ENCODE measurements at places on chromosomes 1 and 21.

- no peak for DNase-seq
Measured at GRCh38 chr1:68015971-68016370, 34.5 kb downstream of the DIRAS3 start.

- DNase-seq, result no peak
Measured at GRCh38 chr1:206464456-206464964, 5.8 kb upstream of the IKBKE start.

- no peak for DNase-seq
Measured at GRCh38 chr1:44251989-44252671, 38.9 kb downstream of the DMAP1 start.

DNA sequence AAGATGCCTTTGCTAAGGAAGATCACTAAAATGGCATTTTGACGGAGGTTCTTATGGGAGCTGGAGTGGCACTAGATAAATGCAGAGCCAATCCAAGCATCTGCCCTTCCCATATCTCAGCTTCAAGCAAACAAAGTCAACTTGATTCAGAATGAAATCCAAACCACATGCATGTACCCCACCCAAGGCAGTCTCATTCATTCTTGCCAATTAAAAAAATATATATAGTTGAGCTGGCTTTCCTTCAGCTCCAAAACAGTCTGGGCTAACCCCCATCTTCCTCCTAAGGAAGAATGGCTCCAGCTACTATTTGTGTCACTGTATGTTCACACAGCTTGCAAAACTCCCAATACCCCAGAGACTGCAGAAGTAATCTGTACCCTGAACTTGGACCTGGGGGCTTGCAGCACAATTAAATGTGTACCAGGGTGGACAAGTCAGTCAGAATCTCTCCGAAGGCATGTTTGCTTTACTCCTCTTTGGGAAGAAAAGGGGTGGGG, 35.4 kb downstream of the GPR3 start:
- no peak for DNase-seq

DNA sequence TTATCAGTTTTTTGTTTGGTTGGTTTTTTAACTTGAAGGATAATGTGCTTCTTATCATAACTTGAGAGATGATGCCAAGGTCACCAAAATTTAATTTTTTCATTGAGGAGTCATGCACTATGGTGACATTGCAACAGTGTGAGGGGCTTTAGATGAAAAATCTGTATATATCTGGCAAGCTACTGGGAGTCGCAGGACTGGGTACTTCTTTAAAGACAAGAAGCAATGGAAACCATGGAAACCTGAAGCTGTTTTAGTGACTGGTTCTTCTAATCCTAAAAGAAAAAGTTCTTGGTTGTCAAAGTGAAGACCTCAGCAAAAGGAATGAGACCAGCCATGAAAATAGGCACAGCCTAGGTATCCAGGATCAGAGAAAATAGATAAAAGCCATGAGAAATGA, 31.1 kb downstream of the ZC3H11B start:
- DNase-seq, result no peak

DNA sequence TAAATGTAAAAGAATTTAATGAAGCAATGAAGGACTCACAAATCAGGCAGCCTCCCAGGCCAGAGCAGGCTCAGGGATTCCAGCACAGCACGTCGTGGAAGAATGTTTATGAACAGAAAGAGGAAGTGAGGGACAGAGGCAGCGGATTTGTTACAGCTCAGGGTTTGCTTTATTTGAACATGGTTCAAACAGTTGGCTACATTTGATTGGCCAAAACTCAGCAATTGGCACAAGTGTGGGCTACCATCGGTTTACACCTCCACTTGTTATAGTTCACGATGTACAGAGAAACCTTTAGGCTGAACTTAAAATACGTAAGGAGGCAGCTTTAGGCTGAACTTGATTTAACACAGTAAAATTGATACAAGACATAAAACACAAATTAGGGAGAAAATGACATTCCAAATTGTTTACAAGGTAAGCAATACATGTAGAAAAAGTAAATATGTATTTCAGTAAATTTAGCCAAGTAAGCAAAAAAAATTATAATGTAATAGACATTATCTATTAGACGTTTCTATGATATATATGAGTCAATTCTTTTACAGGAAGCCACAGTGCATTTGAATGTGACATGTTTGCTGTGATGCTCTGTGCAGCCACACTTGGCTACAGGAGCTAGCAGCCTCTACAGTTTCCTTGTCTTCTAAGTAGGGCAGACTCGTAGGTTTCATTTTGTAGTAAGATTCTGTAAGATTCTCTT, 126.5 kb downstream of the ADSS2 start:
- DNase-seq, result no peak

GRCh38 chr1:30034627-30035521, 688.5 kb downstream of the MATN1 start:
- DNase-seq, result no peak

GRCh38 chr1:247286134-247286670, 30.3 kb downstream of the VN1R5 start:
- DNase-seq, result no peak

GRCh38 chr1:9235096-9235459, 504 bp downstream of the H6PD start:
- DNase-seq, result no peak

DNA sequence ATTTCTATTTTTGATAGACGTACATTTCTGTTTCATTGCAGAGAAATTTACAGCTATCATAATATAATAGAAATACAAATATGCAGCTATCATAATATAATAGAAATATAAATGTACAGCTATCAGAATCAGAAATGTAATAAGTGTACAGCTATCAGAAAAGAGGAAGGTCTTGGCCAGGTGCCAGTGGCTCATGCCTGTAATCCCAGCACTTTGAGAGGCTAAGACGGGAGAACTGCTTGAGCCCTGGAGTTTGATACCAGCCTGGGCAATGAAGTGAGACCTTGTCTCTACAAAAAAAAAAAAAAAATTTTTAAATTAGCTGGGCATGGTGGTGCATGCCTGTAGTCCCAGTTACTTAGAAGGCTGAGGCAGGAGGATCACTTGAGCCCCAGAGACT, 37.9 kb downstream of the PIGM start:
- DNase-seq, result no peak

GRCh38 chr1:208587110-208587509, 342.9 kb upstream of the PLXNA2 start:
- DNase-seq, result no peak

DNA sequence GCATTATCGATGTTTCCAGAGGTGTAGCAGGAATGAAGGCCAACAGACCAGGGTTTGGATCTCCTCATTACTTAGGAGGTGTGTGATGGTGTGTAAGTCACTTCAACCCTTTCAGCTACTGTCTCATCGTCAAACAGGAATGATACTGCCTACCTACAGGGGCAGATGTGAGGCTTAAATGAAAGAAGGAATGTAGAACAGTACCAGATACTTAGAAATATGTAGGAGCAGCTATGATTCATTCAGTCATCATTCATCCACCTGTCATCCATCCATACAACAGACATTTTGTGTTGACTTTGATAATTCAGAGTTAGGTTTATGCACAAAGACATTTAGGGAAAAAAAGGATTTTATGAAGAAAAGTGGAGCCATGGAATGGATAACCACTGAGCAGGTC, 486.9 kb upstream of the DAB1 start:
- no peak for DNase-seq

DNA sequence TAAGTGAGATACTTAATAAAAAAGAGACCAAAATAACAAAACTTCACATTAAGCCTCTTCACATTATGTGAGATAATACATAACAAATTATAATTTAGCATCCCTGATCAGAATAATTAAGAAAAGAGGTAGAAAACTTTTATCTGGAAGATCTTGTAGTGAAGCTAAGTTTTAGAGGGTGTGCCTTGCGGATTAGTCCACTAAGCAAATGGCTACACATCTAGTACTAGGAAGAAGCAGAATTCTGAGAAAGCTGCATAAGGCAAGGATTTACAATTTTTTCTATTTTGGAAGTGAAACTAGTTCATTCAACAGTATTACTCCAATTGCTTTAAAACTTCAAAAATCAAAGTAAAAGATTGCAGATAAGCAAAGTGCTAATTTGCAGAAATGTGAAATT, 3.5 kb downstream of the YOD1 start:
- DNase-seq, result no peak

DNA sequence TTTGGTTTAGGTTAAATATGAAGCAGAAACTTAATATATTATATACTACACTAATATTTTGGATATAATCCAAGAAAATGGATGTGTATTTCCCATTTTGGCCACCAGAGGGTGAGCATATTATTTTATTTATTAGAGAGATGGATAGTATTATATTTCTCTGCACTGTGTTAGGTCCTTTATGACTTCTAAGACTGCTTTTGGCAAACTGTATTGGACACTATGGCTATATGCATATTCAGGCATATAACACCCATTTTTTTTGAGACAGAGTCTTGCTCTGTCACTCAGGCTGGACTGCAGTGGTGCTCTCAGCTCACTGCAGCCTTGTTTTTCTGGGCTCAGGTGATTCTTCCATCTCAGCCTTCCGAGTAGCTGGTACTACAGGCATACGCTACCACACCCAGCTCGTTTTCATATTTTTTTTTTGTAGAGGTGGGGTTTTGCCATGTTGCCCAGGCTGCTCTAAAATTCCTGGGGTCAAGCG, 17.8 kb upstream of the PGM1 start:
- no peak for DNase-seq

DNA sequence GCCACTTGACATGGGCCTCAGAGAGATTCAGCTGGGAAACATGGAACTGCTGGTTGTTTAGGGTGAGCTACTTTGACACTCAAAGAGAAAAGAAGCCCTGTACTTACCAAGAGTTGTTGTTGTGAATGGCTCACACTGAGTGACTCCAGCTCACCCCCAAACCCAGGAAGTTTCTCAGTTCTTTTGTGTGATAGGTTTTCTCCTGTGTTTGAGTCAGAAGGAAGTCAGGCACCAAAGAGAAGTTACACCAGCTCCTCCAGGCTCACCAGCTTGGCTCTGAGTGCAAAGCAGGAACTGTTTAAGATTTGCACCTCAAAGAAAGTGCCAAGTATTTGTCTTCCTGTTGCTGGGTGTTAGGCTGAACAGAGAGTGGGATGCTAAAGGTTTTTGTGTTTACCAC, 111.2 kb upstream of the PROX1 start:
- DNase-seq, result no peak

DNA sequence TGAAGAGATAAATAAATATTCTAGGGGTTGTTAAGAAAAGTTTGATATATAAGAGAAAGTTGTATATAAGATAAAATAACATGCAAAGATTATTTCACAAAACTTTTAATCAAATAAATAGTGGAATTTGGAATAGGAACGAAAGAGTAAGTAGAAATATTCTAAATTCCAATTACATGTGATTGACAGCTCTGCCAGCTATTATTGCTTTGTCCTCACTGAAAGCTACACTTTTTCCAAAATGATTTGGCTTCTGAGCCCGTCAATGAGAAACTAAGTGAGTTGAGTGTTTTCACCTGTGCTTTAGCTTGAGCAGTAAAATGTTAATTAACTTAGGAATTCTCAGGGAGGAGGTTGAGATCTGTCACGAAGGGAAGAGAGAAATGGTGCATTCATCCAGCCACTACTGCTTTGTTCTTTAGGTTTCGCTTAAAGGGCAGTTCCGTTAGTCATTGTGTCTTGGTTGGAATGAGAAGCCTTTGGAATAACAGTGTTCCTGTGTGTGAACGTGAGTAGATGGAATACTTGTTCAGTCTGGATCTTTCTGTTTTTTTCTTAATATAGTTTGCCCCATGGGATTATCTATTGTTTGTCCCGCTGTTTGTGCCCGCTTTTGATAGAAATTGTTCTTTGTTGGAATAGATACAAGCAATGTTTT, 63.3 kb upstream of the CR1L start:
- no peak for DNase-seq

DNA sequence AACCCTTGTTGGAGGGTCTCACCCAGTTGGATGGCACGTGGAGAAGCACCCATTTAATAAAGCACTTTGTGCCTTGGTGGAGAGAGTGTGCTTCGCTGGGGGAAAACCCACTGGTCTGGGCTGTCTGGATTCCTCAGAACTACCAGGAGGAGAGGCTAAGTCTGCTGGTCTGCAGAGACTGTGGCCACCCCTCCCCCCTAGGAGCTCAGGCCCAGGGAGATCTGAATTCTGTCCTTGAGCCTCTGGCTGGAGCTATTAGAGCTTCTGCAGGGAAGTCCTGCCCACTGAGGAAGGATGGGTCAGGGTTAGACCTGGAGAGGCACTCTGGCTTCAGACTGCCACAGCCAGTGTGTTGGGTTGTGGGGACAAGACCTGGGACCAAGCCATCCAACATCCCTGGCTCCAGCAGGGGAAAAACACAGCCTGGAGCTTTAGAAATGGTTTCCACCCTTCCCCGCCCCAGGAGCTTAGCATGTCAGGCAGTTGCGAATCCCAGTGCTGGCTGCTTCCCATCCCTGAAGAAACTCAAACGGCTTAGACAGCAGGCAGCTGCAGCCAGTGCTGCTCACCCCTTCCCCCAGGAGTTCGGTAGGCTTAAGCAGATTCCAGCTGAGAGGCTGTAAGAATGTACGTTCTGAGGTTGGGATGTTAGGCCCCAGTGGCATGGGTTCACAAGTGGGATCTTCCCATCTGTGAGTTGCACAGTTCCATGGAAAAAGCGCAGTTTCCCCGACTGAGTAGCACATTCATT, 288.3 kb downstream of the TGFB2 start:
- no peak for DNase-seq

DNA sequence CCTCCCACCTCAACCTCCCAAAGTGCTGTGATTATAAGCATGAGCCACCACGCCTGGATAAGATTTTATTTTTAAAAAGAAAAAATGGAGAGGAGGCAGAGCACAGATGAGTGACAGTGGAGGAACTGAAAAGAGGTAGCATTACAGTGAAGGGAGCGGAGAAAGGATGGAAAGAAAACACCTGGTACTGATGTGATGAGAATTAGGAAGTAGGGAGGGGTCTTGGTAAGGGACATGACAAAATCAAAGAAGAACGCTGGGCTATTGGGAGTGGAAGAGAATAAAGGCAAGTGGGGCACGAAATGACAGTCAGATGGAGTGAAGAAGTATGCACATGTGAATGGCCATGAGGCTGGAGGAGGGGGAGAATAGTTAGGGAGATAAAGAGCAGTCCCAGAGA, 2.3 kb downstream of the FCRLA start:
- DNase-seq, result no peak

GRCh38 chr1:156510709-156511108, 10.1 kb upstream of the MEF2D start:
- no peak for DNase-seq

GRCh38 chr1:83994111-83994510, 4.8 kb downstream of the TTLL7 start:
- no peak for DNase-seq

All from activated CD4-positive, alpha-beta T cell treated with anti-CD3 and anti-CD28 coated beads for 4 hours (primary cell).